CD8-positive, alpha-beta memory T cell (primary cell): ENCODE measurements at places on chromosomes 7 and 10.

GRCh38 chr10:45383682-45384330 is 9.8 kb downstream of the ALOX5 start:
- H3K27me3 ChIP-seq, result no peaks in the 10 kb centered on the region
- H3K27ac ChIP-seq, result no peak overlapping the region
- H3K4me3 ChIP-seq, result no peak overlapping the region
- DNase-seq, result no peak
- no peaks in the 10 kb centered on the region for H3K4me1 ChIP-seq

DNA sequence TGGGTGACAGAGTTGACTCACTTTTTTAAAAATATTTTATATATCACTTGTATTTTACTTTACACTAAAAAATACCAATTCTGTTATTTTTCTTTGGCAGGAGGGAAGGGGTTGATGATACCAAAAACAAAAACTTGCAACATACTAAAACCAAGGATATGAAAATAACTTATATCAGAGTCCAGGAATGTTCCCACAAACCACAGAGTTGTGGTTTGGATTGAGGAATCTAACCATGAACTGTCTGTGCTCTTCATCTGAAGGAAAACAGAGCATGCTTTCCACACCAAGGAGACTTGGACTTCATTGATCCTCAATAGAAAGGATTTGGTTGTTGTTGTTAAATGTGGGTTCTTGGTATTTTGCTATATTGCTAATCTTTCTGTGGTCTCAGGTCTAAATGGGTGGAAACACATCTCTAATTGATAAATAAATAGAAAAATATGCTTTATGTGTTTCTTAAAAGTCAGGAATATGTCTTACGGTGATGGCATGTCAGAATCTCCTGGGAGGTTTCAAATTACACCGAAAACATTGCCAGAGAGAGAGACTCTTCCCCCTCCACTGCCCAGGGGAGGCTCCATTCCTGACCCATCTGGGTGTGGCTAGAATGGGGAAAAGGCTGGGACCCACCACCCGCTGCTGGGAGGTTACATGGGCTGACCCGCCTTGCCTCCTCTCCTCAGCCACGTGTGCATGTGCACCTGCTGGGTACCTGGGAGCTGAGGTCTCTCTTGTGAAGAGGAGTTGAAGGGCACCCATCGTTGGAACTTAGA is 46.9 kb upstream of the STK17A start:
- no peaks in the 10 kb centered on the region for H3K4me1 ChIP-seq
- DNase-seq, result no peak
- no peaks in the 10 kb centered on the region for H3K36me3 ChIP-seq
- H3K27ac ChIP-seq, result no peak overlapping the region

DNA sequence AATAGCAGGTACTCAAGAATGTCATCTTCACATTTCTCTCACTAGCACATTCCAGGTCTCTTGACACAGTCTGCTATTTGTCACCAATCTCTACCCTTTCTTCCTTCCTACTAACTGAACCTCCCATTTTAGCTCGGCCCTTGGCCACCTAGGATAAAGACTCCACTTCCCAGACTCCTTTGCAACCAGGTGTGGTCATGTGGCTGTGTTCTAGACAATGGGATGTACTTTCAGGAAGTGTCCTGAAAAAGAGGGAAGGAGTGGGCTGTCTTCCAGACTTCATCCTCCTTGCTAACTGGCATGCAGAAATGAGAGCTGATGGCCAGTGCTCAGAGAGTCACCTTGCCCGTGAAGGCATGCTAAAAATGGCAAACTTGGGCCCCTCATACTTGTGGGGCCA is 139.2 kb downstream of the AMPH start:
- H3K4me3 ChIP-seq, result no peak overlapping the region
- no peaks in the 10 kb centered on the region for H3K27me3 ChIP-seq
- H3K36me3 ChIP-seq, result no peaks in the 10 kb centered on the region
- no peak overlapping the region for H3K27ac ChIP-seq
- H3K4me1 ChIP-seq, result no peaks in the 10 kb centered on the region

DNA sequence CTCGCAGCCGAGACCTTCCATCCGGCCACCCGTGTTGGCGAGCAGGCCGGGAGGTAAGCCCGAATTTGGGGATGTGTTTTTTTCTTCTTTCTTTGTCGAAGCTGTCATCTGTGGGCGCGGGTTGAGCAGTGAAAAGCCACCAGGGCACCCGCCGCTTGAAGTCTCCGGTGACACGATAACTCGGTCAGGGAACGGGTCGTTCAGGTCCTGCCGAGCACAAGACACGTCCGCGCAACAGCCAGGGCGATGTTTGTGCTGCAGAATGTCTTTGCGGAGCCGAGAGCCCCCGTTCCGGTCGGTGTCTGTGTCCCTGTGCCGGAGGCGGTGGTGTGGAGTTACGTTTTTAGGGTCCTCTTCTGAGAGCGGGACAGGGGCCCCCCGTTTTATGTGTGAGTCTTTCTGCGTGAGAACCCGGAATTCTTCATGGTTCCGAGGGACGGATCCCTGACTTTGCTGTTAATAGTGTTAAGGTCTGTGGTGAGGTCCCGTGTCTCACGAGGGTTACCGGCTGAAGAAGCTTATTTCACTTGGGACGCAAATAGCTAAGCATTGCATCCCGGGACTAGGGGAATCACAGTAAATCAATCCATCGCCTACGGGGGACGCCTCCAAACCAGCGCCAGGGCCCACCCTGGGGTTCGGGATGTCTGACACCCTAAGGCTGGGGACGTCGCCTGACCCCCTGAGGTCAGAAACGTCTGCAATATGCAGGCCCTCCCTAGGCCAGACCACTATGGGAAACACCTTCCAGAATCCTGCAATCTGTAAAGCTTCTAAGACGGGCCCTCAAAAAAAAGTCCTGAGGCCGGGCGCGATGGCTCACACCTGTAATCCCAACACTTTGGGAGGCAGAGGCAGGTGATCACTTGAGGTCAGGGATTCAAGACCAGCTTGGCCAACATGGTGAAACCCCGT is 99.5 kb downstream of the ELFN1 start:
- no peaks in the 10 kb centered on the region for H3K4me1 ChIP-seq
- no peaks in the 10 kb centered on the region for H3K27me3 ChIP-seq
- H3K27ac ChIP-seq, result no peak overlapping the region
- DNase-seq, result no peak
- H3K4me3 ChIP-seq, result no peak overlapping the region

DNA sequence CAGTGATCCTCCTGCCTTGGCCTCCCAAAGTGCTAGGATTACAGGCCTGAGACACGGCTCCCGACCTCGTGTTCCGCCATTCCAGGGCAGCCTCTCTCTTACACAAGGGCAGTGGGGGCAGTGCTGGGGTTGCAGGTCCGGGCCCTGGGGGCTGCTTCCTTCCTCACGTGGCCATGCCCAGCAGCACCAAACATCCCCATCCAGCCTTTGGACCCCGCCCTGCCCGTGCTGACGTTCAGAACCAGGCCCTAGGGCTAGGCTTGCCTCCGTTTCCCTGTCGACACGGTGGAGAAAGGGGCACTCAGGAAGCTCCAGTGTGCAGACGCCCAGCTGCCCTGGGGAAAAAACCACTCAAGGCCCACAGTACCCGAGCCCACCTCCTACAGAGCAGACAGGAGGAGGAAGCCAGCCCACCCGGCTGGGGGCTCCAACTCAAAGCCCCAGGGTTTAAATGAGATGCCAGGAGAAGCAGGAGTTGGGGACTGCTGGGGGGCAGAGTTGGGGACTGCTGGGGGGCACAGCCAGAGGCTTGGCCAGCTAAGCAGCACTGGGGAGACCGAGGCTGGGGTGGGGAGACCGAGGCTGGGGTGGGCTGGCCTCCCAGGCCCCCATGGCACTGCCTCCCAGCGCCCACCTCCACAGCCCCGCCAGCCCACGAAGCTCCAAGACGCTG is 35.9 kb downstream of the ADAP1 start:
- peak; percentile 34 for DNase-seq
- H3K27ac ChIP-seq, result no peak overlapping the region
- peaks cover 21% of the 10 kb centered on the region for H3K4me1 ChIP-seq

DNA sequence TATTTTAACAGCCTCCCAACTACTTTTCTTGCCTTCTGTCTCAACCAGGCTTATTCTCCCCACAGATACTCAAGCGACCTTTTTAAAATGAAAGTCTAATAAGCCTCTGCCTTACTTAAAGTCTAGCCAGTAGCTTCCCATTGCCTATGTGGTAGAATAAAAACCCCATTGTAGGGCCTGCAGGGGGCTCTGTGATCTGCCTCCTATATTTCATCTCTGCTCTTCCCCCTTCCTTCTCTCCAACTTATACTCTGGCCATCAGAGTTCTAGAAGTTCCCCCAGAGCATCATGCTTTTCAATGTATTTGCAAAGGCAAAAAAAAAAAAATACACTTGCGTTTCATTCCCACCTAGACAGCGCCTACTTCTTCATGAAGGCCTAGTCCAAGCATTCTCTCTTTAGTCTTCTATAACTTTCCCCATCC is 167.7 kb upstream of the ADO start:
- H3K4me3 ChIP-seq, result peak overlapping the region; percentile 55
- no peaks in the 10 kb centered on the region for H3K36me3 ChIP-seq
- H3K27ac ChIP-seq, result peak overlapping the region; percentile 70

- H3K36me3 ChIP-seq, result no peaks in the 10 kb centered on the region
- H3K27ac ChIP-seq, result no peak overlapping the region
- H3K4me1 ChIP-seq, result no peaks in the 10 kb centered on the region
- H3K4me3 ChIP-seq, result no peak overlapping the region
- no peaks in the 10 kb centered on the region for H3K27me3 ChIP-seq
These were observed 14.4 kb upstream of the TTYH3 start for GRCh38 chr7:2617325-2617905.

DNA sequence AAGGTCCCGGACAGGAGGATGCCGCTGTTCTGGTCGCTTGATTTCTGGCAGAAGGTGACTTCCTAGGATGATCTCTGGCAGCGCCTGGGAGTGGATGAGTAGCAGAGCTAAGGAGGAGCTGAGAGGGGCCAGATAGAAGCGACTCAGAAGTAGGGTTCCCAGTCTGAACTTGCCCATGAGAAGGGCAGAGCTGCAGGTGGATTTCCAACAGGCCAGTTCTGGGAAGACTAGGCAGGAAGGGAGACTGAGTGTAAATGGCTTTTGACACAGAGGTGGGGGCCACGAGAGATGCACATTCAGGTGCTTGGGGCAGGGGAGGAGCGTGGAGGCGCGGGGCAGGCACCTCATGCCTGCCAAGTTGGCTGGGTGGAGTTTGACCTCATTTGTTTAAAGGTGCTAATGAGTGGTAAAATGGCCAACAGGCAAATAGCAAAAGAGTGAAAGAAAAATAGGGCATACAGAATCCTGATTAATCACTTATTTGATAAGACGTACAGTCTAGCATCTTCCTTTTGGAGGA is 58.8 kb downstream of the SHH start:
- no peak overlapping the region for H3K4me3 ChIP-seq
- no peak for DNase-seq

DNA sequence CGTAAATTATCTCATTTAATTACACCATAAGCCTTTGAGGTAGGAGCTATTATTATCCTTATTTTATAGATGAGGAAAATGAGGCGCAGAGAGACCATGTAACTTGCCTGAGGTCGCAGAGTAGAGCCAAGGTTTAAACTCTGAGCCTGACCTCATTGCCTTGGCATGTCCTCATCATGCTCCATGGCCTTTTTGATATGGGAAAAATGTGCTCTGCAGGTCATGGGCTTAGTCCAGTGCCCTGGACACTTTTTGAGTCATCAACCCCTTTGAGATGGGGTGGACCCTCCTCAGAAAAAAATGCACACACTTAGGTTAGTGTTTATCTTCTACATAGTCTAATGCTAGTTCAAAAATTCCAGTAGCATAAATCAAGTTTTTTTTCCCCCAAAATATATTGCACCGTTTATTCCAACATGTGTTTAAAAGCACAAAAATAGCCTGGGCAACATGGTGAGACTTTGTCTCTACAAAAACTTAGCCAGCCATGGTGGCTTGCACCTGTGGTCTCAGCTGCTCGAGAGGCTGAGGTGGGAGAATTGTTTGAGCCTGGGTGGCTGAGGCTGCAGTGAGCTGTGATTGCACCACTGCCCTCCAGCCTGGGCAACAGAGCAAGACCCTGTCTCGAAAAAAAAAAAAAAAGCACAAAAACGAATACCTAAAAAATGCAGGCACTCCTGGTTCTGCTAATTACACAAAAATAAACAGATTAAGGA is 28.6 kb upstream of the TMEM178B start:
- H3K27me3 ChIP-seq, result no peaks in the 10 kb centered on the region
- no peaks in the 10 kb centered on the region for H3K36me3 ChIP-seq
- no peak for DNase-seq
- H3K4me1 ChIP-seq, result no peaks in the 10 kb centered on the region

DNA sequence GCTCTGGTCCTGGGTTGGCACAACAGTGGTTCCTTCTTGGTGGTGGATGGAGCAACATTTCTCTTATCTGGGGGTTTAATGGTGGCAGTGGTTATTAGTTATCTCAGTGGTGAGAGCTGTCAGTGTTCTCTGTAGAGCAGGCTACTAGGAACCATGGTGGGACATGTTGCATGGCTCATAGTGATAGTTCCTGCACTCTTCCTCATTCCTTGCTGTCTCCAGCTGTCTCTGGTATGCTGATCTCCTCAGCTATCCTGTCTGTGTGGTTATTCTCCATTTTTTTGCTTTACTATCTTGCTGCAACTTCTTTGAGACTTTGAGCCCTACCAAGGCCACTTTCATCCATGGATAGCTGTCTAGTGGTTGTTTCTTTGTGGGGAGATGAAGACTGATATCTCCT is 44.0 kb downstream of the CCDC7 start:
- no peaks in the 10 kb centered on the region for H3K27me3 ChIP-seq
- no peak for DNase-seq
- H3K4me3 ChIP-seq, result no peak overlapping the region
- H3K27ac ChIP-seq, result no peak overlapping the region
- H3K36me3 ChIP-seq, result no peaks in the 10 kb centered on the region
- H3K4me1 ChIP-seq, result peaks cover 4% of the 10 kb centered on the region

GRCh38 chr10:13222566-13222965 is 11.6 kb downstream of the UCMA start:
- H3K27me3 ChIP-seq, result no peaks in the 10 kb centered on the region
- H3K4me3 ChIP-seq, result no peak overlapping the region

DNA sequence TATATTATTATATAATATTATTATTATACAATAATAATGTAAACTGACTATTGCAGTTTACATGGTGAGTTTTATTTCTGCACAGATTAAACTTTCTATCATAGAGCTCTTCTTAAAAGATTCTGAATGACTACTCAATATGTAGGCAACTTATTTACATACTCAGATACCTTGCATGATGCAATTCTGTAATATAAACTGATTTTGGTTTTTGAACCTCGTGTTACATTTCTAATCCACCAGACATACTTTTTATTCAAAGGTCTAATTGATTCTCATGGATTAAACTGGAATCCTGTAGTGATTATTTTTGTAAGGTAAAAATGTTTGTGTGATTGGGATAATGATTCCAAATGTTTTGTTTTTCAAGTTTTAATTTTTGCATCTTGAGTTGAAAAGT is 19.9 kb downstream of the SLC26A4 start:
- DNase-seq, result no peak
- no peaks in the 10 kb centered on the region for H3K4me1 ChIP-seq
- no peaks in the 10 kb centered on the region for H3K27me3 ChIP-seq

DNA sequence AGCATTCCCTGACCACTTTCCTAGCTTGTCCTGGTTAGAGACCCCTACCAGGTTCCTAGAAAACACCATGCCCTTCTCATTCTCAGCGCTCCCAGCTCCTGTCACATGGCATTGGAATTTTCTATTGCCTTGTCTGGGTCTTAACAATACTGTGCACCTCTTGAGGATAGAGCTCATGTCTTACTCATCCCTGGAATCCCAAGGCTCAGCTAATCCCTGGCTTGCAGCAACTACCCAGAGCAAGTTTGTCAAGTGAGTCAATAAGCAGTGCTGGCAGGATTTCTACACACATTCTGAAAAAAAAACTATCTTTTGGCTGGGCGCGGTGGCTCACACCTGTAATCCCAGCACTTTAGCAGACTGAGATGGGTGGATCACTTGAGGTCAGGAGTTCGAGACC is 11.7 kb upstream of the PRDX3 start:
- H3K36me3 ChIP-seq, result no peaks in the 10 kb centered on the region
- H3K4me1 ChIP-seq, result peaks cover 6% of the 10 kb centered on the region
- DNase-seq, result no peak
- H3K27me3 ChIP-seq, result no peaks in the 10 kb centered on the region
